ENCODE measurements at places on chromosomes 12 and 14.

DNA sequence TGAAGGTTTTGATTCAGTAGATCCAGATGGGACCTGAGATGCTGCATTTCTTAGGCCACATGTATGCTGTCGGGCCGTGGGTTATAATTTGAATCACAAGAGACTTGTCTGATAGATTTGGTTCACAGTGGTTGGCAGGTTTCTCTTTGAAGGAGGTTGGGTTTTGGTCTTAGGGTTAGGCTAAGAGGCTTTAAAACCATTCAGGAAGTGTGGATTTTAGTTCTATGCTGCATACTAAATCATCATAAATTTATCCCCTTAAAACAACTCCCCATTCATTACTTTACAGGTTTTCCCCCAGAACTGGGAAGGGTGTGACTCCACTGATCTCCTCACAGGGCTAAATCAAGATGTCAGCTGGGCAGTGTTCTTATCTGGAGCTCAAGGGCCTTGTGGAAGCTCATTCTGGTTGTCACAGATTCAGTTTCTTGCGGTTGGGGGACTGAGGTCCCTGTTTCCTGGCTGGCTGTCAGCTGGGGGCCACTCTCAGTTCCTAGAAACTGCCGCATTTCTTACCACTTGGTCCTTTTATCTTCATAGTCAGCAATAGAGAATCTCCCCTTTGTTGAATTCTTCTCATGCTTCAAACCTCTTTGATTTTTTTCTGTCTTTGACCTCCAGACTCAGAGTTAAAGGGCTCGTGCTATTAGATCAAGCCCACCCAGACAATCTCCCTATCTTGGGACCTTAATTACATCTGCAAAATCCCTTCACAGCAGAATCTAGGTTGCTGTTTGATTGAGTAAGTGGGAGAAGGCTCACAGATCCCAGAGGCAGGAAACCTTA lies 20.6 kb upstream of the PCNX1 start:
- DNase-seq = peak; percentile 51

GRCh38 chr14:55254581-55254980 lies 16.6 kb upstream of the FBXO34 start:
- DNase-seq = no peak

- DNase-seq = no peak
Observed at GRCh38 chr12:130672089-130672820, 43.8 kb downstream of the RIMBP2 start.

DNA sequence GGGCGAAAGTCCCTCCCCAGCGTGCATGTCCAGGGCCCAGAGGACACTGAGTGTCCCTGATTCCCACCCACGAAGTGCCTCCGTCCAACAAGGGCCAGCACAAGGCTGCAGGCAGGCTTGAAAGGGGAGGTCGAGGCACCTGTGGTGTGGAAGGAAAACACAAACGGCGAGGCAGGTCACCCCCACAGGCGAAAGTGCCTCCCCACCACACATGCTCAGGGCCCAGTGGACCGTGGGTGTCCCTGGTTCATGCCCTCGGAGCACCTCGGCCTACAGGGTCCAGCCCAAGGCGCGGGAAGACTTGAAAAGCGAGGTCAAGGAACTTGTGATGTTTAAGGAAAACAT lies 370.4 kb downstream of the ALG10 start:
- no peak for DNase-seq

DNA sequence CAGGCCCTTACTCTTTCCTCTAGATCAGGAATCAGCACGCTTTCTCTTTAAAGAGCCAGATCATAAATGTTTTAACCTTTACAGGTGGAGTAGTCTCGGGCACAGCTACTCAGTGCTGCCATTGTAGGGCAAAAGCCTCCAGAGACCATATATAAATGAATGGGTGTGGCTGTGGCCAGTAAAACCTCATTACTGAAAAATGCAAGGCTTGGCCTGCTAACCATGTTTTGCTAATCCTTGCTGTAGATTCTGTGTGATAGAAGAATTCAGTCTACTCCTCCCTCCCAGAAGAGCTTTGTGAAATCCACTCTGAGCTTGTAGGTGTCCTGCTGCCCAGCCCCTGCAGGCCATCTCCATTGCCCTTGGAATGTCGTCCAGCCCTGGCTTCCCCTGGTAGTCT lies 58.1 kb downstream of the HSP90AA1 start:
- DNase-seq = no peak

- no peak for DNase-seq
Observed at GRCh38 chr14:38710881-38711280, 392.2 kb downstream of the SEC23A start.

Data from stimulated activated naive B cell treated with anti-CD40 and anti-IgM and Interleukin-4, amounts not matched to agents 10 μg/mL and 1 μg/mL and 100 μg/mL, for 72 hours (primary cell).